Activated effector memory CD4-positive, alpha-beta T cell treated with Interleukin-2 at 50 U/mL for 16 hours (primary cell): ENCODE measurements at places on chromosomes 2 and 18.

GRCh38 chr2:67846370-67847070, 216.3 kb downstream of the C1D start:
- DNase-seq: no peak

GRCh38 chr2:210519594-210519993, 36.8 kb upstream of the CPS1 start:
- no peak for DNase-seq

GRCh38 chr18:75880925-75881504, 453.5 kb upstream of the SMIM21 start:
- no peak for DNase-seq

DNA sequence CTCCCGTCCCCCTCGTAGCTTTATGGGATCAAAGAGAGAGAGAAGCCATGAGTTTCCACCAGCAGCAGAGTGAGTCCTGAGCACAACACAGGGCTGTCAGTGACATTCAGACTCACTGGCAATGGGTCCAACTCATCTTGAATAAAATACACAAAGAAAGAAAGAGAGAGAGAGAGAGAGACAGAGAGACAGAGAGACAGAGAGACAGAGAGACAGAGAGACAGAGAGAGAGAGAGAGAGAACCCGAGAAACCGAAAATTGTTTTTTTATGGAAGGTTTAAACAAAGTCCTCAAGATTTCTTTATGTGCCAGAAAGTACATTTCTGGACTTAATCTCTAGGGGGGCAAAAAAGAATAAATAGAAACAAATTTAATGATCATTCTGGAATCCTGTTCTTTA, 11.5 kb upstream of the BCL2 start:
- DNase-seq: no peak

GRCh38 chr18:72194072-72194471, 350.1 kb downstream of the CBLN2 start:
- DNase-seq: no peak
